ENCODE measurements at places on chromosomes 3 and 15.
A peak's percentile ranks its signal among the peaks of the same experiment; 100 is the strongest.

DNA sequence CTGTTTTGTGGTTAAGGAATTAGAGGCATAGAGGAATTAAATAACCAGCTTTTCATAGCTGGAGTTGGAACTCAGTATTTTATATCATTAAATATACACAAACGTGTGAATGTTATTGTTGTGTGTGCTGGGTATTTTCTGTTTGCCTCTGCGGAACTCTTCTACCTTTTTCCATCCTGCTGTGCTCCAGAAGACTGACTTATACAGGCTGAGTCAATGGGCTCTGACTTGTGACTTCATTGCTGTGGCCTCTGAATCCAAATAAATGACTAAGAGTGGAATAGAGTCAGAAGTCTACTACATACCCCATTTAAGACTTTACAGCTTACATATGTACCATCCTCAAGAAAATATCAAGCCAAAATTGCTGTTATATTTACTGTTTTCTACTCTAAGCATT lies 17.6 kb downstream of the ARIH1 start:
- DNase-seq: no peak

- no peak for DNase-seq
These were observed 1.9 kb downstream of the PPP4R2 start for GRCh38 chr3:72998466-72998865.

GRCh38 chr3:189419038-189419437 lies 212.2 kb upstream of the TP63 start:
- DNase-seq: no peak

DNA sequence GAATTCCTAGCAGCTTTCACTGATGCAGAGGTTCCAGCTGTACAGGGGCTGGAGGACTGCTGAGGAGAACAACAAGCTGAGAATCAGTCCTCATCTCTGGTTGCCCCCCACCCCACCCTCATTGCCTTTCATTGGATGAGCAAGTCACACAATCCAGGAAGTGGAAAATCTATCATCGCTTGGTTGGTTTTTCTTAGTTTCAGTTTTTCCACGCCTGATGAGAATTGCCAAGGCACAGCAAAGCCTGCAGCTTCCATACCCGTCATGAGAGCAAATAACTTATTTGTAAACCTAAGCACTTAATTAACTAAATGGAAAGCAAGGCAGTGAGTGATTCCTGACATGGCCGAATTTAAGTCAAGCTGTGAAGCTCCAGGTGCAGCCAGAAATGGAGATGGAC lies 21.4 kb upstream of the LIPC start:
- DNase-seq: no peak

DNA sequence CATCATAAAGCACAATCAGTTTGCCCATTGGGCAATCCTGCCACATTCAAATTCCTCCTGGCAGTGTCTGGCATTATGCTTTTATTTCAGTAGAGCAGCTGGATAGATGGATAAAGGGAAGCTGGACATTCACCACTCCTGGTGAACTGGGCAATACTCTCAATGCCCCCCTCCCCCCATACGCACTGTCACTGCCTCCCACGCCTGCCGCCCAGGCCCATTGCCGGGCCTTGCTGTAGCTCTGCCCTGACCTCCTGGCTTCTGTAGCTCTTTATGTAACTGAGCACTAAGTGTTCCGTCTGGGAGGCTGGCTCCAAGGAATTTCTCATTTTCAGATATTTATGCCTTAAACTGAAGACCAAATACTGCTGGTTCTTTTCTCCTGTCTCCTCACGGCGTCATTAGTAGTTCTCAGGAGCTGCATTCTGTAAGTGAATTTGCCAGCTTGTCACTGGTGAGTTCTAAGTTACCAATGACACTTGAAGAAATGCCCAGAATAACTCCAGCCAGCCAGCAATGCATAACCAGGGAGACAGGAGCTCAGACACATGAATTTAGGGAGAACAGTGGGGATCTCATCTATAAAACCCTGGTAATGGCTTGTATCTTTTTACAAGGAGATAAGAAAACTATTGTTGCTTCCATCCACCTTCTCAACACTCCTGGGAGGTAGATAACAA lies 25.5 kb upstream of the RASGRF1 start:
- DNase-seq: peak; percentile 51

DNA sequence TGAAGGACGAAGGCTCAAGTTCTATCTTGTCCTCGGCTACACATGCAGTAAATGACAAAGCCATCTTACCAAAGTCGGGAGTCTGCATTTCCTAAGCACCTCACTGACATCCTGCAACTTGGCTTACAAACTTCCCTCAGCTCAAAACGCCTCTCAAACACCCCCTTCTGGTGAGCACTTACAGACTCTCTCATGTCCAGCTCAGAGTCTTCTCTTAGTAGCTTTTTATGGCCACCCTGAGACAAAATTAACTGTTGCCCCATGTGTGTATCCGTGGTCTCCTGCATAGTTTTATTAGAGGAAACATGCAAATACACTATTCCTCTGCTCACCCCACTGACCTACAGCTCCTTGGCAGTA lies 819.7 kb downstream of the FHIT start:
- no peak for DNase-seq

GRCh38 chr15:93829115-93829870 lies 402.1 kb upstream of the MCTP2 start:
- no peak for DNase-seq

- no peak for DNase-seq
These were observed 250.5 kb downstream of the KLF13 start for GRCh38 chr15:31577108-31577507.

DNA sequence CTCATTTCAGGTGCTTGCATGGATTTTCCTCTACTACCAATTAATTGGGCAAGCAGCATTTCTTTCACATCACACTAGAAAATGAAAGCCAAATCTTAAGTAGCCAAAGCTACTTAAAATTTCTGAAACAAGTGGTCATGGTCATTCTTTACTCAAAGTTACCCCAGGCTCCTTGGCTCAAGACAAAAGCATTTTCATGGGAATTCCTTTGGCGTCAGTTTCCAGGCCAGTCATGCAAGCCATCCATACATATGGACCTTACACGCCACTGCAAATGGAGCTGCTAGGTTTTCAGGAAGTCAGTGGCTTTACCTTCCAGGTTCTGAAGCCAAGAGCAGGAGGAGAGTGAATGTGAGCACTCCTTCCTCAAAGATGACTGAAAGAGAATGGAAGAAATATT lies 83.7 kb upstream of the IL12A start:
- no peak for DNase-seq

DNA sequence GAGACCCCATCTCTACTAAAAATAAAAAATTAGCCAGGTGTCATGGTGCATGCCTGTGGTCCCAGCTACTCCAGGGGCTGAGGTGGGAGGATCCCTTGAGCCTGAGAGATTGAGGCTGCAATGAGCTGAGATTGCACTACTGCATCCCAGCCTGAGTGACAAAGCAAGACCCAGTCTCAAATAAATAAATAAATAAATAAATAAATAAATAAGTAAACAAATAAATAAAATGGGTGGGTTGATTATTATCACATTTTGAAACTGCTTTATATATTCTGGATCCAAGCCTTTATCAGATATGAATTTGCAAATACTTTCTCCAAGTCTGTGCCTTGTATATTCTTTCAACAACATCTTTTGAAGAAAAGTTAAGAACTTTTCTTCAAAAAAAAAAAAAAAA lies 22.2 kb upstream of the PCSK6 start:
- no peak for DNase-seq

- no peak for DNase-seq
These were observed 47.4 kb upstream of the CGNL1 start for GRCh38 chr15:57328897-57329296.

DNA sequence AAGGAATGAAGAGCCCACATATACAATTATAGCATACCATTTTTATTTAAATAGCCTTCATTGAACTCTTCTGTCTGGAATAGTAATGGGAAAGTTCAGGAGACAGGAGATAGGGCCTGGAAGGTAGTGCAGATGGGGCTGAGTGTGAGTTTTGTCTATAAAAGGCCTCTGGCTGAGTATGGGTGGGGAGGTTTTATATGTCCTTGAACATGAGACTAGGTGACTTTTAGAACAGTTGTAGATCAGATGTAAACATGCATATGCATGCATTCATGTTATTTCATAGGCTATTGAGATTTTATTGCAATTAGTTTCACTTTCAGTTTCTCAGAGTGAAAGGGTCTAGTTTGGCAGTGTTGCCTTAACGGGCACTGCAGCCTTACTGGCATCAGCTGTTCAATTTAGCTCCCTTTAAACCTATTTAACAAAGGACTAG lies 27.1 kb downstream of the CGGBP1 start:
- DNase-seq: peak; percentile 50

DNA sequence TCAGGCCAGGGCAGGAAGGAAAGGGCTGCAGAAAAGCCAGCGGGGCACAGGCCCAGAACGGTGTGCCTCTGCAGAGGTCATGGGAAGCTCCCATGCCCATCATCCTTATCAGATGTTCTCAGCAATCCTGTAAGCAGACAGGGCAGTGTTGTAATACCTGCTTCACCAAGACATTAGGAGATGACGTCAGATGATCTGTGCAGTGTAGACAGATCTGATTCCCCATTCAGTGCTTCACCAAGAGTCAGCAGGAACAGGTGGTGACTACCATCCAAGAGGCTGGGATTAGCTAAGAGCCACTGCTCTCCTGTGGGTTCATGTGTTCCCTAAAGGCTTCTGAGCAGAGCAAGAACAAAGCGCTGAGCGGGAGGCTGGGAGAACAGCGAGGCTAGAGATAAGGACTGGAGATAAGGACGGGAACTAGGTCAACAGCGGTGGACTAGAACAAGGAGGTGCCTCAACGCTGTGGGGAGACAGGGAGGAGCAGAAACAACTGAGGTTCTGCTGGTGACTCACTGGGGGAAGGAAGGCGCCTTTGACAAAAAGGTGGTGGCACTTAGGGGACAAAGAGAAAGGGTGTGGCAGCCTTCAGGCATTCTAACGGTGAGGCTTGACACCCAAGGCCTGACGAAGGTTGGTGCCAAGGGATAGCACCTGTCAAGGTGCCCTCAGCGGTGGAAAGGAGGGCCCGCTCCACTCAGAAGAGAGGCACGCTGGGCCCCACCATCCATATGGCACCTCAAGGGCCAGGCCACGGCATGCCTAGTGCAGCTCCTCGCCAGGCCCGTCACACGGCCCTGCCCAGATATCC lies 28.4 kb downstream of the CCDC12 start:
- no peak for DNase-seq

DNA sequence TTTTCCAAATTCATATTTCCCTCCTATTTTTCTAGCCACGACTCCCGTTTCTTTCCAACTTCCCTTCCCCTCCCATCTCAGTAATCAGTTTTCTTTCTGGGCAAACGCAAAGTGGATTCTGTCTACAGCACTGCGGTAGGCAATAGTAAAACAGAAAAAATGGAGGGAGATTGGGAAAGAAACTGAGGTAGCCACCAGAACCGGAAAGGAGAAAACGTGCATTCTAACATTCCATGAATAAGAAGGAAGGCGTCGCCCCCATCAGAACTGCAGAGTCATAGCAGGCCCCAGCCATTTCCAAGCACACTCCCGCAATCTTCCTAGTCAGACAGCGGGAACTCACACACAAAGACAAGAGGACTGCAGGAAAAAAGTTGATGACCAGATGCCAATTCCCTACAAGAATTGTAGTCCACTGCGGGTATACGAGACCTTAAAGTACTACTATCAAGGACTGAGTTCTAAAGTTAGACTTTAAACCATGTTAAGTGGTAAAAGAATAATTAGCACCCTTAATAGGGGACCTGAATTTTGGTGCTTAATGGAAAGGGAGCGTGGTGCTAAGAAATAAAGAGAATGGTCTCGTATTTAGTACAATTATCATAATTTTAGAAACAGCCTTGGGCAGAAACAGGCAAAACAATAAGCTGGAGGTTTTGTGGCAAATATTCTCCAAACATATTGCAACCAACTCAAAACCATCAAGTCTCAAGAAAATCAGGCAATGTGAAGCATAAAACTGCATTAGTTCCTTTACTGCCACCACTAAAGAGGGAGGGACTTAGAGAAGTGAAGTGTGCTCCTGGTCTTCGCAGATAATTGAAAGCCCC lies 1.4 kb downstream of the PFN2 start:
- DNase-seq: no peak

GRCh38 chr3:190747571-190747970 lies 114.9 kb downstream of the GMNC start:
- DNase-seq: no peak

DNA sequence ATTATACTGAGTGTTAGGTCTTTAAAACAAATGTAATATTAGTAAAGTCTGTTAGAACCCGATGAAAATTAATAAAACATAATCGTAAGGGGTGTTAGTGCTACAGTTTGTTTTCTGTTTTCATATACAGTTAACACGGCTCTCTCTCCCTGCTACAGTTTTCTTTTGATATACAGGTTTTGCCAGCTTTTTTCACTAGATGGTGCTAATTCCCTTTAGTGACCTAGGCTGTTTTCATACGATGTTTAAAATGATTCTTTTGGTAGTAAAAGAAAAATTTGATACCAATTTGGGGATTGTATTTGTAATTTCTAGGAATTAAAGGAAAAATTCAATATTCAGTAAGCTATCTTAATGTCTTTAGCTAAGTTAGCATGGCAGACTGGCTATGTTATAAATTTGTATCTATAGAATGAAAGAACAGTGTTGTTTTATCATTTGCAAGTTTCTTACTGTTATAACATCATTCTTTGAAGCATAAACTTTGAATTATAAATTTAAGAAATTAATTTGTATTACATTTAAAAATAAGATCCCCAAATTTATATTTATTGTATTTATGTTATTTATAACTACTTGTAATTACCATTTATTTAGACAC lies 11.5 kb downstream of the APH1B start:
- peak; percentile 71 for DNase-seq

DNA sequence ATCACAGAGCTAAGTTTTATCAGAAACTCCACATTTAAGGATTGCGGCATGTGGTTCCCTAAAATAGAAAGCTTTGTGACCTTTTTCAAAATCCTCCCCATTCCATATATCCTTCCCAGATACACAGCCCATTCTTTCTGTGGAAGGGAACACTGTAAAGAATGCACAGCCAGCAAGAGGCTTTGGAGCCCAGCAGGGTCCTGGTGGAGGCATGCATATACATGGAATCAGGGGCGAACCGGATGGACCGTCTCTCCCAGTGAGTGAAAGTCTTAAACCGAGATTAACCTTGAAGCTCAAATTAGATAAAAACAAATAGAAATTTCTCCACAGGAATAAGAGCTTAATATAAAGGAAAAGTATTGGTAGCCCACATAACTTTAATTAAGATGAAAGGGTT lies 436.2 kb upstream of the MDFIC2 start:
- DNase-seq: no peak

- no peak for DNase-seq
These were observed 343.0 kb downstream of the PLOD2 start for GRCh38 chr3:145817870-145818483.

DNA sequence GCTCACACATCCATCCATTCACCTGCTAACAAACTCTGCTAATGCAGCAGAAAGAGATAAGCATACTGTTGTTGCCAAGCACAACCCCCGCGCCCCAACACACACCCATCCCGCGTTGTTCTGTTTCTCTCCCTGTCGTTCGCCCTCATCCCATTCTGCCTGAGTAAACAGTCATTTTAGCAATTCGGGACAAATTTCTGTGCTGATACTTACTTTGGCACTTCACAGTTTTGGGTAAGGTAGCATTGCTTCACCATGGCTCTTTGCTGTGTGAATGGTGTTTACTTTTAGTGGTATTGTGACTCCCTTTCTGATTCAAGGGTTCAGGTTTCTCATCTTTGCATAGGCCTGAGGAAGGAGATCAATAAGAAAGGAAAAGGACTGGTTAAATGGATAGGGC lies 149.7 kb downstream of the AKAP13 start:
- DNase-seq: no peak

GRCh38 chr15:101579631-101580163 lies 72.5 kb downstream of the TM2D3 start:
- DNase-seq: no peak

GRCh38 chr15:39511000-39511915 lies 69.6 kb upstream of the THBS1 start:
- no peak for DNase-seq

Data from spinal cord (tissue), 10 donors.